ENCODE measurements at places on chromosomes 7 and 10.

DNA sequence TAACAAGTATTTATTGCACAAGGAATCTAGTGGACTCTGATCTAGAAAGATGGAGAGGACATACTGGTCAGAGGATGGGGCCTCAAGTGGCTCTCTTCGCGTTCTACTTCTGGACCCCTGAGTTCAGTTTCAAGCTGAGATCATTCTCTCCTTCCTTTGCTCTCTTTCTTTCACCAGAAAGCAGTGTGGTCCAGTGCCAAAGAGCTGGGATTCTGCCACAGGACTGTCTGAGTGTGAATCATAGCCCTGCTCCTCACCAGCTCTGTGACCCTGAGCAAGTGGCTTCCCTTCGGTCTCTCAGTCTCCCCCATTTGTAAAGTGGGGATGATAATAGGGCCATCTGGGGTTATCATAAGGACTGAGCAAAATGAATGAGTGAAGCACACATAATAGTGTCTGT is 715.2 kb downstream of the SUGCT start:
- DNase-seq, result no peak

- no peak for DNase-seq
Measured at GRCh38 chr7:50818324-50818723, 35.6 kb upstream of the GRB10 start.

- DNase-seq, result no peak
Measured at GRCh38 chr7:142889816-142890215, 4.3 kb upstream of the TRPV6 start.

GRCh38 chr10:102313221-102313896 is 68.0 kb downstream of the GBF1 start:
- no peak for DNase-seq

DNA sequence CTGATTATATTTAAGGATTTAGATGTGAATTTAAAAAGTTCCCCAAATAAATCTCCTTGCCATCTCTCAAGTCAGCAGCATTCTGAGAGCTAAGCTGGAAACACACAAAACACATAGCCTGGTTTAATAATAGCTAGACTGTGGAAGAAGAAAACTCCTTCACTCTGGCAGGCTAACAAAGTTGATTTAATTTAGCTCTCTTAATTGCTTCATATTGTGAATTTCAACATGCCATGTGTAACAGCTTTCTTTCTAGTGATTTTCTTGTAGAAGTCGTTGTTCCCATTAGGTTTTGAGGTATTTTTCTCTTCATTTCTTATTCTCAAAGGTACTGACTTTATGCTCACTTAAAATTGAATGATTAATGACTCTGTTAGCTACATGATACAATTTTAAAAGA is 216.8 kb upstream of the AKR1E2 start:
- DNase-seq, result no peak

Data from NCI-H748 treated with DMSO at 0.1 percent for 48 hours (cell line).